ENCODE measurements at places on chromosomes 13 and 19.
A peak's percentile ranks its signal among the peaks of the same experiment; 100 is the strongest.

DNA sequence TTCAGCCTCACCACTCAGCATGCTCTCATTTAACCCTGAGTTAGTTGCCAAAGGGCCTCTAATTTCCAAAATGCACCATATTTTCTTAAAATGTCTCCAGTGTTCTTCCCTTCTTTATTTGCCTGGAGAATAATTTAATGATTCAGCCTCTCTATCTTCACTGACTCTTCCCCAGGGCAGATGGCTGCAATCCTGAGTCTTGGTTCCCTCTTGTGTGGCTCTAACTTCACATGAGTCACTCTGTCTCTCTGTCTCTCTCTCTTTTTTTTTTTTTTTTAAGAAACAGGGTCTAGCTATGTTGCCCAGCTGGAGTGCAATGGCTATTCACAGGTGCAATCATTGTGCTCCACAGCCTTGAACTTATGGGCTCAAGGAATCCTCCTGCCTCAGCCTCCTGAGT, 251.4 kb downstream of the VWA8 start:
- DNase-seq = no peak

DNA sequence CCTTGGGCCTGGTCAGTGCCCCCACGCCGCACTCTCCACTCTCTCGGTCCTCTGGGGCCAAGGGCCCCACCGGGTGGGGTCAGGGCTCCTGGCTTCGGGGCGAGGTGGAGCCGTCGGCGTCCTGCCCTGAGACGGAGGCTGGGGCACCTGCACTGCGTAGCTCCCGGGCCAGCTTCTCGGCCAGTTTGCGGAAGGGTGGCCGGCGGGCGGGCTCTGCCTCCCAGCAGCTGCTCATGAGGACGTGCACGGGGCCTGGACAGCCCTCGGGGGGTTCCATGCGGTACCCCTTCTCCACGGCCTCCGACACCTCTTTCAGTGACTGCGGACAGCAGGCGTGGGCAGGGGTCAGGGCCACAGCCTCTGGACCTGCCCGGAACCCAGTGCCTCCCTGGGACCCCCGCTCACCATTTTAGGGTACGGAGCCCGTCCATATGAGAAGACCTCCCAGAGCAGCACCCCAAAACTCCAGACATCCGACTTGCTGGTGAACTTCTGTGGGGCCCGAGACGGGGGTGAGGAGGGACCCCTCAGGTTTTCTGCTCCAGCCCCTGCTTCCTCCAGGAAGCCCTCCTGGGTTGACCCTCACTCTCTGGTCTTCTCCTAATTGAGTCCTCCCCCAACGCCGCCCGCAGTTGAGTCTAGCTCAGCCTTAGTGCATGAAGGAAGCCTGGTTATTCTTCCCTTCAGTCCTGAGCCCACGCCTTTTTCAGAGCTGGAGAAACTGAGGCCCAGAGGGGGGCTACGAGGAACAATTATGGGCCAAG, 6.3 kb upstream of the RAX2 start:
- DNase-seq = no peak

GRCh38 chr13:42071672-42072419, 23.4 kb downstream of the DGKH start:
- no peak for DNase-seq

DNA sequence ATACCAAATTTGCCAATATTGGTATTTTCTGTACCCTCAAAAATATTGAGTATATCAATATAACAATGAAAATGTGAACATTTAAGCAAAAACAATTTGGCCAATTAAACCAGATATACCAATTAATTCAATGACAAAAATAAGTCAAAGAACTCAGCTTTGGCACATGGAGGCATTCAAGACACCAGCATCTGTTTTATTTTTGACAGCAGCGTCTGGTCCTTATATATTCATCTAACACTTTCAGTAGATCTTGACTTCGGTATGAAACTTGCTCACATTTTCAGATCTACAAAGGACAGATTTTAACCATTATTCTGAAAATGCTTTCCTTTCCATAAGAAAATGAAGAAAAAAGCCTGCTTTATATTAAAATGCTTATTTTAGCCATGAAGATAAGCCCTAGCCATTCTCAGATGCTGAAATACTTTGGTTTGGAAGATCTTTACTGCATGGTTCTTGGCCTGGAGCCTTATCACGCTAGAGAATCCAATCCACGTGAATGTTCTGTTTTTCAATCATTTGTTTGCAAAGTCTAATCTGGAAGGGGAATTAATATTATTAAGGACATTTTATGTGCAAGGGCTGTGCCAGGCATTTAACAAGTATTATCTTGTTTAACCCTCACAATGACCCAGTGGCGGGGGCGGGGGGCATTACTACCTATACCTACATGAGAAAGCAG, 132.2 kb downstream of the DLEU7 start:
- DNase-seq = no peak

DNA sequence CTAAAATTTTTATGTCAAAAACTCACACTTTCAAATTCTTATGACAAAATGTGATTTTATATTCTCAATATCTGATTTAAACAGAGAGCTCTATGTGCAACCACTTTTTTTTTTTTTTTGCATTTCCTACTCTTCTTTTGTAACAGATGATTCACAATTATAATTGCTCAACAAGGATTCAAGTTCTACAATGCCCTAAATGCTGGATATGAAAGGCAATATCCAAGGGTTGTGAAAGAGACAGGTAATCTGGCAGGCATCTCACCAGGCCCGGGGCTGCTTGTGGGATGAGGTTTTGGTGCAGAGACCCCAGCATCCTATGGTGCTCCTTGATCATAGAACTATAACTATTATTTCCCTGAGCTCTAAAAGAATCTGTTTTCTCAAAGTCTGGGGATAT, 363.6 kb upstream of the NBEA start:
- DNase-seq = no peak

DNA sequence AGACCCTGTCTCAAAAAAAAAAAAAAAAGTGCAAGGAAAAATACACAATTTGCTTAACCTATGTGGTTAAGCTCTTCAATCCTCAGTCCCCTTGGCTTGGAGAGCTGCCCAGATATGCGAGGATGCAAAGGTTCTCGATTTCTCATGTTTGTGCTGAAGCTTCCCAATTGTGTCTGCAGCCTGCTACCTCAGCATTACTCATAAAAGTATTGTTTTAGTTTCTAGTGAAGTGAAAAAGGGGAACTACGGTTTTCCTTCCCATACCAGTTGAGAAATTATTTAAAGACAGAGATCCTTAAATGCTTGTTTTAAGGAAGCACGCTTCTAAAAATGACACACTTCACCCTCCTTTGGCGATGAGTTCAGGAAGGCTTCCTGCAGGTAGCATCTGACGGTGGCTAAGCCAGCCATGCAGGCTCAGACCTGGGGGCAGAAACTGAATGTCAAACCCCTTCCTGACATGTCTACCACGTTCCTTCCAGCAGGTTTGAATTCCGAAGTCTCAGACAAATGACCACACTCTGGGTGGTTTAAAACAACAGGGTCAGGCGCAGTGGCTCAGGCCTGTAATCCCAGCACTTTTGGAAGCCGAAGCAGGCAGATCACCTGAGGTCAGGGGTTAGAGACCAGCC, 47.9 kb downstream of the RUBCNL start:
- DNase-seq = peak; percentile 62

GRCh38 chr19:7918615-7919421, 1.3 kb upstream of the SNAPC2 start:
- DNase-seq = no peak

DNA sequence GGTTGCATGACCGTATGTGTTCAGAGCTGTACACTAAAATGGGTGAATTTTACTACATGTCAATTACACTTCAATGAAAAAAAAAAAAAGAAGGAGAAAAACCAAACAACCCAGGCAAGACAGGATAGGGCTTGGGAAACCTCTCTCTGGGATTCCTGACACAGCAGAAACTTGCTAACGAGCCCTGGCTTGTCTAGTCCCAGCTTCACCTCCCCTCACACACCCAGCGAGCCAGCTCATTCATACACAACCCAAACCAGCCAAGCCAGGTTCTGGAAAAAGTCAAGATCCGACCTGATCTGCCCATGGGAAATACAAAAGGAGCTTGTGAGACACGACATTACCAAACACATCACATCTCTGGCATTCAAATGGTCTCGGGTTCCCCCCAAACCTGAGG, 3.7 kb upstream of the TECR start:
- no peak for DNase-seq

GRCh38 chr19:35704218-35704617, at the start of gene ZBTB32:
TSS of gene ZBTB32 (plus strand) at chr19:35704558. CDS start at chr19:35714627, 10,069 bp downstream.
- peak; percentile 23 for DNase-seq

DNA sequence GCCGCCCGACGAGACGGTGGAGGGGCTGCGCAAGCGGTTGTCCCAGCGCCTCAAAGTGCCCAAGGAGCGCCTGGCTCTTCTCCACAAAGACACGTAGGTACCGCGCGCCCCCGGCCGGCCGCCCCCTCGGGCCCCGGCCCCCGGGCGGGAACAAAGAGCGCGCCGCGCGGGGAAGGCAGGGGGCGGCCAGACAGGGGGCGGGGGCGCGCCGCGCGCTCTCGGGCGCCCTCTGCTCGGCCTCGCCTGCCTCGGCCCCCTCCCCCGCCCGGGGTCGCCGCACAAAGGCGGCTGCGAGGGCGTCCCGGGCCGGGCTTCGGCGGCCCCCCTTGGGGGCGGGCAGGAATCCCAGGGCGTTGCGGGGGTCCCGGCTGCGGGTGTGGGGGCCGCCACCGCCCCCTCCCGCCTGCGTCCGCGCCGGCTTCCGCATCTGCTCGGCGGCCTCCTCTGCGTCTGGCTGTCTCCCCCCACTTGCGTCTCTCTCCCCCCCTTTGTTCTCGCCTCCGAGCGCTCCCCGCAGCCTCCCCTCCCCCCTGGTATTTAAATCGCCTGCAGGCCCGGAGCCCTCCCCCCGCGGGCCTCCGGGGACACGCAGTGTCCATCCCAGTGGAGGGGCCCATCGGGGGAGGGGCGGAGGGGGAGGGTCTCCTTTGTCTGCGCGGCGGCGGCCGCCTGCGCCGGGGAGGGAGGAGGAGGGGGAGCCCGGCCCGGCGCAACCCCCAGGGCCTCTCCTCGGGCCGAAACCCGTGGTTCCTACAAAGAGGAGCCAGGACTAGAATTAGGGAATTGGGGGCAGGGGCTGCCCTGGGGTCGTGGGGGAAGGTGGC, 2.3 kb downstream of the MIDN start:
- DNase-seq = no peak

DNA sequence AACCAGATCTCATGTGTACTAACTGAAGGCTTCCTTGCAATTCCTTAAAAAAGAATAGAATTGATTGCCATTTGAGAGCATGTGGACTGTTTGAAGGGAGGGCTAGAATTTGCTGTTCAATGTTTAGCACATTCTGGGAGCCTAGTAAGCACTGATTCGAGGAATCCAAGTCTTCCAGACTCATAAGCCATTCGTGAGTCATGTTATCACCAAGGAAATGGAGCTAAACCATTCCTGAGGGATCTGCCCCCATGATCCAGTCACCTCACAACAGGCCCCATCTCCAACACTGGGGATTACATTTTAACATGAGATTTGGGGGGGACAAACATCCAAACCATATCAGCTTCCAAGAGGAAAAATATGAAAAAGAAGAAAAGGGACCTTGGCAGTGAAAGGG, 276.4 kb downstream of the KCNRG start:
- no peak for DNase-seq

GRCh38 chr13:28408235-28408848, 86.6 kb downstream of the FLT1 start:
- no peak for DNase-seq

- no peak for DNase-seq
Measured at GRCh38 chr13:113887700-113888201, 23.9 kb upstream of the GAS6 start.

DNA sequence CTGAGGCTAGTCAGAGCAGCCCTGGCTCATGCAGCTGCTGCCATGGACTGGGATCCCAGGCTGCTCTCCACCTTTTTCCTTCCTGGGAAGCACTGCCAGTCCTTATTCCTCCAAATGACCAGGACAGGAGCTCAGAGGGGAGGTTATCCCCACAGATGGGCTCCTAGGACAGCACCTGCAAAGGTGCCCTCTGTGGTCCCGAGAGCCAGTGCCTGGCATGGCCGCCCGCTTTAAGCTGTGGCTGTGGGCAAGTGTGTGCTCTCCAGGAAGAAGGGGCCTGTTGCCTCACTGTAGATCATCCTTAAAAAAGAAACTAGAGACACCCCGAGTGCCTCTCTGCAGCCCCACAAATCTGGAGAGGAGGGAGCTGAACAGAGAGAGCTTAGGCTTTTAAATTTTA, 83.6 kb downstream of the C1QTNF9 start:
- DNase-seq = no peak

- DNase-seq = no peak
Measured at GRCh38 chr19:58154287-58154678, 3.7 kb upstream of the ZNF329 start.

DNA sequence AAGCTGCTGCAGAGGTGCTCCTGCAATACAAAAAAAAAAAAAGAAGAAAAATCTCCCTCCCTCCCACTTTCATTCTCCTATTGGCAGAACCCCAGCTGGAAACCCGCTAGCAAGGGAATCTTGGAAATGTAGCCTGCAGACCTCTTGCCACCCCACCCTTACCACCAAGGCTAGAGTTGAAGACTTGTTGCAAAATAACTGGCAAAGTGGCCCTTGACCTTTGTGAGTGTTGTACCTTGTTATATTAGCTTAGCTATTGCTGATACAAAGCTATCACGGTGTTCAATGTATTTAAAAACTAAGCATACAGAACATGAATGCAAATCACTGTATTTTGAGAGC, 57.5 kb upstream of the KCTD4 start:
- no peak for DNase-seq

DNA sequence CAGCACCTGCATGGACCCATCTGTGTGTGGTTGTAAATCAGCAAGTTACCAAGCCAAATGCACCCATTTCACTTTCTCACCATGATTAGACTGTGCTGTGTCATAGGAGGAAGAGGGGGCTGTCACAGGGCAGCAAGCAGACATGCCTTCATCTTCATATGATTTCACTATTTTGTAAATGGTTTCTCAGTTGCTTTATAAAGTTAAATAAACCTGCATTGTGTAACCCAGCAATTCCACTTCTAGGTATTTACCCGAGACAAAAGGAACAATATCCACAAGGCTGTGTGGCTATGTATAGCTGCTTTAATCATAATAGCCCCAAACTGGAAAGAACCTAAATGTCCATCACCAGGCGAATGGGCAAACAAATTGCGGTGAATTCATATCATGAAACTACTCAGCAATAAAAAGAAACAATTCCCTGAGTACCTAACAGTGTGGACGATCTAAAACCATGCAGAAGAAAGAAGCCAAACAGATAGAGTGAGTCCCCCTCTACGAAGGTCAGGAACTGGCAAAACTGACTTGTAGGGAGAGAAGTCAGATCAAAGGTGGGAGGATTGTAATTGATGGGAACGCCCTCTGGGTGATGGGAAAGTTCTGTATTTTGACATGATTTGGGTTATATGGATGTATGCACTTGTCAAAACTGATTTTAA, 185.4 kb downstream of the COL4A1 start:
- DNase-seq = no peak

- no peak for DNase-seq
Measured at GRCh38 chr19:33728141-33728540, 68.5 kb upstream of the KCTD15 start.

DNA sequence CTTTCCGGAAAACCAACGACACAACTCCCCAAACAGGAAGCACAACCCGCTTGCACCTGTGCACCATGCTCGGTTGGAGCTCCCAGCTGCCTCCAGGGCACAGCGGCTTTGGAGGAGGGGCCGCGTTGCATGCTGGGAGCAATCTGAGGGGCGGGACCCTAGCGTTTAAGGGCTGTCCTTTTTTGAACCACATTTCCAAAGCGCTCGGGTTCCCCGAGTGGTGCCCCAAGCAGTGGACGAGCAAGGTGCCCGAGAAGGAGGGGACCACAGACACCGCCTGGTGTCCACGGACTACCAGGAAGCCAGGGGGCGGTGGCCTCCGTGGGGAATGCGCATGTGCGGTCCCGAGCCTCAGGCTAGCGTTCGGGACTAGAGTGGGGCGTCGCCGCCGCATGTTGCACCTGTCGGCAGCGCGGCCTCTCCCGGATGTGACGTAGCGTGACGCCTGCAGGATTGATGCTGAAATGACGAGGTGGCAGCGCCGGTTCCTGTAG, 11.9 kb upstream of the ZNF57 start:
- DNase-seq = no peak

All from fibroblast of skin of left quadriceps (primary cell).